HEK293T (cell line): ENCODE measurements at places on chromosomes 7 and 10.
A peak's percentile ranks its signal among the peaks of the same experiment; 100 is the strongest.

- DNase-seq: no peak
These were observed 108.7 kb downstream of the ETV1 start for GRCh38 chr7:13880789-13881188.

GRCh38 chr10:92278996-92279696, 11.7 kb downstream of the CPEB3 start:
- DNase-seq: no peak

- DNase-seq: no peak
These were observed 26.9 kb downstream of the BLVRA start for GRCh38 chr7:43785420-43785819.

GRCh38 chr7:75915416-75916156, 631 bp downstream of the POR start:
- no peak for DNase-seq

DNA sequence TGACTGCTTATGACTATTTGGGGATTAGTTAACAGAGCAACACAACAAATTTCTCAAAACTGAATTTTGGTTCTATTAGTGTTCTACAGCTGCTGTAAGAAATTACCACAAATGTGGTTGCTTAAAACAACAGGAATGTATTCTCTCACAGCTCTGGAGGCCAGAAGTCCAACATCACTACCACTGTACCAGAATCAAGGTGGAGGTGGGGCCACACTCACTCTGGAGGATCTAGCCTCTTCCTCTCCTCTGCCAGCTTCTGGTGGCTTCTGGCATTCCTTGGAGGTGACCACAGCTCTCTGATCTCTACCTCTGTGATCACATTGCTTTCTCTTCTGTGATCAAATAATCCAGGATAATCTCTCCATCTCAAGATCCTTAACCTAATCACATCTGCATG, 194.7 kb upstream of the BMPER start:
- DNase-seq: no peak

GRCh38 chr7:100847360-100847759, 5.2 kb upstream of the SLC12A9 start:
- DNase-seq: no peak

DNA sequence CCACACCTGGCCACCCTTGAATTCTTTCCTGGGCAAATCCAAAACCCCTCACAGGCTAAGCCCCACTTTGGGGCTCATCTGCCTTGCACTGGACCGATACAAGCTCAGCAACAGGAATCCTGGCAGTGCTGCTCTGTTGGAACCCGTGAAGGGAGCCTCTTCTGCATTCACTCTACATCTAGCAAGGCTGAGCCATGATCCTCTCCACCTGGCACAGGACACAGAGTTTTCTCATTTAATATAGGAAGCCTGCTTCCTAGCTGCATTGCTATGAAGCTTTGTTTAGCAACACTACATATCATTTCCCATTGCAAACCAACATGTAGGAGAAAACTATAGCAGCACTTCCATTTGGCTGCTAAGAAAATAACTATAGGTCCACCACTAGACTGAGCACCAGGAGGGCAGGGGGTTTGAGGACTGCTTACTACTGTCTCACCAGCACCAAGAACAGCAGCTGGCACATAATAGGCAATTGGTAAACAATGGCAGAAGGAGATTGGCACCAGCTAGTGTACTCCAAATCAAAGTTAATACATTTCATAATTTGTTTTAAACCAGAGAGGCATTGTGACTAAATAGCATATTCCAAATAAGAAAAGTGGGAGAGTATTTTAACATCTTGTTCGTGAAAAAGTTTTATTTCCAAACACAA, 56.1 kb downstream of the CPVL start:
- no peak for DNase-seq

DNA sequence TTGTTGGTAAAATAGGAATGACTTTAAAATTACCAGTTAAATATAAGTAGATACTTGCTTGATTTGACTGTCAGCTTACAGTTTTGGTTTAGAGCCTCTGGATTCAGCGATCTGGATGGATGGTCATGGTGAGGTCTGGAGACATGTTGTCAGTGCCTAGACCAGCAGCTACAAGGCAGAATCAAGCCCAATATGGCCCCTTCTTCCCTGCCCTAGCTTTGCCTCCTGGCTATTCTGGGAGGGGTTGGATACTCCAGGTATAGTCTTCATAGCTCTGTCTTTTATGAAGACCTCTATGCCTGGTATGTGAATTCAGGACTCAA, 166.5 kb upstream of the VIPR2 start:
- DNase-seq: no peak

DNA sequence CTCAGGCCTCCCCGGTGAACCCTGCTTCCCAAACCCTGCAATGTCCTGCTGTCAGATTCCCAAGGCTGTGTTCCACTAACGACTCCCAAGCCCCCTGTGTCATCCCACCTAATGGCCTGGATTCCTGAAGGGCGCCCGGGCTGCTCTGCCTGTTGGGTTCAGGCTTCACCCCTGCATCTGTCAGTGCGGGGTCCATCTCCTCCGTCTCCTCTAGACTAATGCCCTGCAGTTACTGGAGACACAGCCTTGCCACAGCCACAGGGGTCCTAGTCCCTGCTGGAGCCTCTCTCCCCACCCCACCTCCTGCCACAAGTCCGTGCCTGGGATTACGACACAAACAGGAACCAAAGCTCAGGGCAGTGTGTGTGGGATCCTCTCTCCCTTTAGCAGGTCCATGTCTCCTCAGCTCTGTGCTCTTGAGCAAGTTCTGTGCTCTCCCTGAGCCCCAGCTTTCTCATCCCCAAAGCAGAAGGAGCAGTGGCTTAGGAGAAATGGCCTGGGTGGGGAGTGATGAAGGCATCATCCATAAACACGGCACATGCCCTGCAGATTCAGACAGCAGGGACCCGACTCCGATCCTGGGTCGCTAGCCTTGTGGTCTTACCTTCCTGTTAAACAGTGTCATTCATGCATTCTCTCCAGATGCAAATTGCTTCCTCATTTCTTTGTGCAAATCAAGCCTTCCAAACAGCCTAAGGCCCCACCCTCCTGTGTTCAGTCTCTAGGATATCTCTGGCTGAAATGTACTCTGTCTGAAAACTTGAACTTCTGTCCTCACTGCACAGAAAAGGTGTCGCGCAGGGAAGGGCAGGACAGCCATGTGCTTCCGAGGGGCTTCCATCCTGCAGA, 8.2 kb upstream of the RBP3 start:
- no peak for DNase-seq

- no peak for DNase-seq
These were observed 80.2 kb downstream of the PRTFDC1 start for GRCh38 chr10:24872049-24872789.

DNA sequence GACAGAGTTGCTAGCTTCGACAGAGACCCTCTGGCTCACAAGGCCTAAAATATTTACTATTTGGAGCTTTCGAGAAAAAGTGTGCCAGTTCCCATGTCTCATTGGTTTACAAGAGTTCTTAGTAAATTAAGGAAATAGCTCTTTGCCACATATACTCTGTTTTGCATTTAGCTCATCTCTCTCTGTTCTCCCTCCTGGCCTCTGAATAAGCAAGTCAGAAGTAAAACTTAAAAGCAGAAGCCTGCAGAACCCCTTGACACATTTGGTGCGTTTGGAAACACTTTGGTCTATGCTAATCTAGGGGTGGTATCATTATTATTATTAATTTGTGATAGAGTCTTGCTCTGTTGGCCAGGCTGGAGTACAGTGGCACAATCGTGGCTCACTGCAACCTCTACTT, 6.4 kb downstream of the CARD11 start:
- DNase-seq: no peak

DNA sequence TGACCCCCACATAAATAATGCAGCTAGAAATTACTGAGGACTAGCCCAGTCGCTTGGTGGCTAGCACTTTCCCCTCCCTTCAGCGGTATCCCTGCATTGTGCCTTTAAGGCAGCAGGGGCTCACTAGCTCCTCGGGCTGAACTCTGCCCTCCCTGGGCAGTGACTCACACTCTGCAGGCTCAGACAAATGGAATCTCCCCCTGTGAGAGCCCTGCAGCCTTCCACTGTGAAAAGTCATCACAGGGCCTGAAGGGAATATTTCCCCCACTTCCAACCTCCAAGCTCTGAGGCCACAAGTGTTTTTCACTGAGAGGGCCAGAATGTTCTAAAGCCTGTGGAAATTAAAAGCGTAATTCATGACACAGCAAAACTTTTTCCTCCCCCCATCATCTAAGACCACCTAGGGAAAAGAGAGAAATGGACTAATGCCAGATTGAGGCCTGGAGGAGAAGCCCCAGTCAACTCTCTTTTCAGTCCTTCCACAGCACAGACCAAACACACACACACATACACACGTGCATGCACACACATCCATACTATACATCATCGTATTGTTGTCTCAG, 93.6 kb upstream of the COL1A2 start:
- DNase-seq: peak; percentile 60

DNA sequence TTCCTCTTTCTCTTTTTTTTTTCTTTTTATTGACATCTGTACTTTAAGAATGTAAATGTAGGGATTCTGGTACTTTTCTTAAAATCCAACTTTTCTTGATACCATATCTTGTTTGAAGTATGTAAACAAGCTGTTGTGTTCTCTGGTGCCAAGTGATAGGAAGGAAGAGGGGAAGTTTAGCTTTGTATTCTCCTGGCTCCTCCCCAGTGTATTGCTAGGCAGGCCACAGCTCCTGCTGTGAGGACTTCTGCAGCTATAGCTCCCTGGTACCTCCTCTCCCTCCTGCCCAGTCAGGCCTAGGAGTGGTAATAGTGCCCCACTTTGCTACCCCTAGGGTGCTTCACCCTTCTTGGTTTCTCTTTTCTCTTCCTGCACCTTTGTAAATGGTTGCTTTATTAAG, 45.3 kb upstream of the SP8 start:
- no peak for DNase-seq

DNA sequence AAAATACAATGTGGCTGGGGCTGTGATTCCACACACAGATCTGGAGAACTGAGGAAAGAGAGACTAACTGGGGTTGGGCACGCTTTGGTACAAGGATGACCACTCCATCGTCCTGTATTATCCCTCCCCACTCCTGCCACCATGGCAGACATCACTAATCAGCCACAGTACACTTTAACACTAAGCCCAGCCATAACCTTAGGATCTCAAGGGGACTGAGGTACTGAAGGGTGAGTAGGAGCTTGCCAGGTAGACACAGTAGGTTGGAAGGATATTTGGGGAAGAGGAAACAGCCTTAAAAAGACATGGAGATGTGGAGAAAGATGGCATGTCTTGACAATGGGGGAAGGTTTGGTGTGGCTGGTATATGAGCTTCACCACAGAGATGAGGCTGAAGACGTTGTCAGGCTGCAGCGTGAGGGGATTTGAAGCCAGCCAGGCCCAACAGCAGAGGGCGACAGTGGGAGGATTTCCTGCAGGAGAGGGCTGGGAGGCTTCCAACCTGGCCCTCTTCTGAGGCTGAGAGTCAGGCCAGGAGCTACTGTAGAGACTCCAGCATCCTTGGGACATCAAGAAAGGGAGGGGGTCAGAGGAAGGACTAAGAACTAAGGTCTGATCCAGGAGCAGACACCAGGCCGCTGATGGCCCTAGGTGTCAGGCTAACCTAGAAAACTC, 58.6 kb upstream of the COL13A1 start:
- DNase-seq: peak; percentile 73

DNA sequence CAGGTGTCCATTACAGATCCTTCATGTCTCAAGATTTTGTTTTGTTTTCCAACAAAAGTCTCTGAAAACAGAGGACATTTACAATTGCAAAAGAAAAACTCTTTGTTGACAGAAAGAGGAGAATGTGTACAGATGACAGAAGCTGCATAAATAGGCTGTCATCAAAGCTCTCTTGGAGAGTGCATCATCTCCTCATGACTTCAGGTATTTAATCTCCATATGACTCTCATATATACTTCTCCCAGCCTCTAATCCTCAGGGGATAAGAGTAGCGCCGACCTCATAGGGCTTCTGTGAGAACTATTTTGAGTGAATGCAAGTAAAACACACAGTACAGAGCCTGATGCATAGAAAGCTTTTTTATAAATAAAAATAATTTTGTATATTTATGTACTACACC, 48.1 kb upstream of the SEPTIN7 start:
- DNase-seq: no peak

GRCh38 chr7:41232086-41232485, 470.8 kb downstream of the INHBA start:
- DNase-seq: no peak

DNA sequence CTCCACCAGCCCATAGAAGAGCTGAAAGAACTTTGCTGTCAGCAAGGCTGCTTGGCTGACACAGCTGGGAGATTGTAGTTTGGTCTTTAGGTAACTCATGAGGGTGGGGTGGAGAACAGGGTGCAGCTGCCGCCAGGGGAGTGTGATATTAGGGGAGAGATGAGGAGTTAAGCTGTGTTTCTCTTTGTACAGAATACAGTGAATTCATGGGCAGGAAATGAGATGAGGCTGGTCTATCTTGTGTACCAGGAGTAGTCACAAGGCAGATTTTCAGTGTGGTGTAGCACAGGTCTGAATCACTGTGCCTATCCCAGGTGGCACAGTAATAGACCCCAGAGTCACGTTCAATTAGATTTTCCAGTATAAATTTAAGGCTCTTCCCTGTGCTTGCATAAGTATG, 56.6 kb upstream of the TARP start:
- no peak for DNase-seq

- DNase-seq: no peak
These were observed 67.5 kb downstream of the GPR141 start for GRCh38 chr7:37751096-37751495.

GRCh38 chr7:33233659-33234058, 104.3 kb downstream of the BBS9 start:
- DNase-seq: no peak

DNA sequence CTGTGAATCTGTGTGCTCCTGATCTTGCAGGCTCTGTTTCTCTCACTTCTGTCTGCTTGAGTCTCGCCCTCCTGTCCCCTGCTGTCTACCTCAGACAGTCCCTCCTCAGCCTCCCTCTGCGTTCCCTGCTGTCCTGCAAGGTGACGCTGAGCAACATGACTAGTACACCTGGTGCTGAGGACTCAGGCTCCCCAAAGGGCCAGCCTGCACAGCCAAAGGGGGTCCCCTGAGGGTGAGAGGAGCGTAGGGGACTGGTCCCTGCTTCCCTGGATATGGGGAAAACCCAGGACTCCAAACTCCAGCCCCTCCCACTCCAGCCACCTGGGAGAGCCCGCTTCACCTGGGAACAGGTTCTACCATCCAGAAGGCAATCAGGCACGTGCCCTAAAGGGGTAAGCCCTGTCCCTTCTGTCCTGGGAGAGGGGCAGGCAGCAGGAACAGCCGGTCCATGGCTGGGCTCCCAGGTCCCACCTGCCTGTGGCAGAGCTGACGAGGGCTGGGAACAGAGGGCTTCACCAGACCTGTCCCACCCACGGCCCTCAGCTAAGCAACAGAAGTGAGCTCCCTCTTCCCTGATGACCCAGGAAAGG, 156.5 kb downstream of the UBE2H start:
- DNase-seq: no peak

GRCh38 chr7:99790407-99790806, 6.4 kb upstream of the CYP3A4 start:
- no peak for DNase-seq

- DNase-seq: no peak
These were observed 92.3 kb upstream of the TMEM168 start for GRCh38 chr7:112882511-112882910.

DNA sequence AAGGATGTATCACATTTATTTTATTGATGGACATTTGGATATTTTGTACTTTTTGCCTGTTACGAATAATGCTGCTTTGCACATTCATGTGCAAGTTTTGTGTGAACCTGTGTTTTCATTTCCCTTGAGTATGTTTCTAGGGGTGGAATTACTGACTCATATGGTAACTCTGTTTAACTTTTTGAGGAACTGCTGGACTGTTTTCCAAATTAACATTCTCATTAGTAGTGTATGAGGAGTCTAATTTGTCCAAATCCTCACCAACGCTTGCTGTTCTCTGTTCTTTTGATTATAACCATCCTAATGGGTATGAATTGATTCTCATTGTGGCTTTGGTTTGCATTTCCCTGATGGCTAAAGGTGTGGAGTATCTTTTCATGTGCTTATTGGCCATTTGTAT, 3.2 kb downstream of the WDR11 start:
- DNase-seq: no peak
